ENCODE measurements at places on chromosomes 4 and X.

DNA sequence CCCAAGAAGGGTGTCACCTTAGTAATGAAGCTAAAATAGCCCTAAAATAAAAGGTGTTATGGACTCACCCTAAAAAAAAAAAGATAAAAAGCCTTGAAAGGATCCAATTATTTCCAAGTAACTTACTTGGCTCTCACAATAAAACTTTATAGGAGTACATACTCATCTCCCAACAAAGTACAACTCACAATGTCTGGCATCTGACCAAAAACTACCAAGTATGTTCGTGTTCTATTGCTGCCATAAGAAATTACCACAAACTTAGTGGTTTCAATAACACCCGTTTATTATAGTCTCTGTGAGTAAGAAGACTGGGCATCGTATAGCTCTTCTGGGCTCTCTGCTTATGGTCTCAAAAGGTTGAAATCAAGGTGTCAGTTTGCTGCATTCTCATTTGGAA, 51.0 kb downstream of the BEX1 start:
- DNase-seq, result no peak

DNA sequence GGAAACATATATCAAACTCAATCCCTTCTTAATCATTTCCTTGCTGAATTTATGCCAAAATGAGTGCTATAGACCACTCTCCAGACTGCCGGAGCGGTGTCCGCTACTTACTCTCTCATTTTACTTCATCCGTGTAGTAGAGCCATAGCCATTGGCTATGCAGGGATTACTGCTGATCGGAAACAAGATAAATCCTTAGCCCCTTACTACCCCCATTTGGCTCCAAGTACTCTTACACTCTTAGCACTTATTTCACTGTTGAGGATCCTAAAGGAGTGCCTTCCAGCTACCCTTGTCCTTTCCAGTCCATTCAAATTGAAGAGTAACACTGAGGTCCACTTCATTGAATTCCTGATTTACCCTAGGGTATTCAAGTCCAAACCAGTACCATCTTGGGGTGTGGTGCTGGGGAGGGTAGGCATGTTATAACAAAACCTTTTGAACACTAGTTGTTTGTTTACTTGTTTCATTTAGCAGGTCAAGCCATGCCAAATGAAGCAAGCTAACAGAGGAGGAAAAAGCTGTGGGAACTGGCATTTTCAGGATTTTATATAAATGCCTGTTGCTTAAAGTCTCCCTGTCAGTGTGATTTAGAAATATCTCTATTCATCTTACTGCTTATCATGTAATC, 715.1 kb downstream of the FSTL5 start:
- DNase-seq, result no peak

DNA sequence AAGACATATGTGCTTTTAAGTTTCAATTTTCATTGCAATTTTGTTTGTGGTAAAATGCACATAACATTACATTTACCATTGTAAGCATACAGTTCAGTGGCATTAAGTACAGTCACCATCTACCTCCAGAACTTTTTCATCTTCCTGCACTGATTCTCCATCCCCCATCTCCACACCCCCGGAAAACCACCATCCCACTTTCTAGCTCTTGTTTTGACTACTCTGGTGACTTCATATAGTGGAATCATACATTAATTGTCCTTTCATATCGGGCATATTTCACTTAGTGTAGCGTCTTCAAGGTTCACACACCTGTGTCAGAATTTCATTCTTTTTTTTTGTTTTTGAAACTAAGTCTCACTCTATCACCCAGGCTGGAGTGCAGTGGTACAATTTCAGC, 143.5 kb downstream of the GPR143 start:
- peak; percentile 2 for DNase-seq

GRCh38 chrX:96502507-96502906, 182.1 kb upstream of the DIAPH2 start:
- DNase-seq, result no peak

DNA sequence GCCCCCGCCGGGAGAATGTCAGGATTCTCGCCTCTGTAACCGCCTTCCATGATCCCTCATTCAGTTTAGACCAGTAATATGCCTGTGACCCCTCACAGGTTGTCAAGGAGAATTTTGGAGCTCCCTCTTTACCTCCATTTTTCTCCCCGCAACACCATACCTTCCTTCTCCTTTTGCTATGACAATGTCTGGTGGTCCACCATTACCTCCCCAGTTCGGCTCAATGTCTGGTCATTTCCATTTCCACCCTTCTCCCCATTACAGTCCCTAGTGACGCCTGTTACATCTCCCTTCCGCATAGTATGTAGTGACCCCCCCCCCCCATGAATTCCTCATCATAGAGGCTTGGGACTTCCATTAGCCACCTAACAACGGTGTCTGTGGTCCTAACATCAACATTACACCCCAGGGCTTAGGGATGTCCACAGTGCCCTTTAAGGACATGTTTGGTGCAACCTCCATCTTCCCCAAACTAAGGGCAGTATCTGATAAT, 700 bp downstream of the ARAF start:
- no peak for DNase-seq

GRCh38 chr4:23818097-23818885, 71.6 kb downstream of the PPARGC1A start:
- DNase-seq, result no peak

GRCh38 chrX:144681501-144681900, 565.8 kb upstream of the SPANXN1 start:
- no peak for DNase-seq

DNA sequence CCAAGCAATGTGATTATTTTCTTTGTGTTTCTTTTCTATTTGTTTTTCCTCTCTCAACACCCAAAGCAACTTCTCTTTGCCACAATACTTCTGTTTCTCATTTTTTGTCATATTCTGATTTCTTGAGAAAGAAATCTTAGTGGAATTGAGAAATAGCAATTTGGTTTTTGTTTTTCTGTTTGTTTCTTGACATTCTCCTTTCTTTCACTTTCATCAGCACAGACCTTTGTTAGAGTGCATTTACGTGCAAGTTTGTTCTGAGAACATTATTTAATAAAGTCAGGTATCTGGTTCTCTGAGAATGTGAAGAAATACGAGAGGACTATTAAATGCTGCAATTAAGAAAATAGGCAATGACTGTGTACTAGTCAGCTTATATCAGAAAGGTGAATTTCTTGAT, 608.1 kb upstream of the AADAT start:
- no peak for DNase-seq

DNA sequence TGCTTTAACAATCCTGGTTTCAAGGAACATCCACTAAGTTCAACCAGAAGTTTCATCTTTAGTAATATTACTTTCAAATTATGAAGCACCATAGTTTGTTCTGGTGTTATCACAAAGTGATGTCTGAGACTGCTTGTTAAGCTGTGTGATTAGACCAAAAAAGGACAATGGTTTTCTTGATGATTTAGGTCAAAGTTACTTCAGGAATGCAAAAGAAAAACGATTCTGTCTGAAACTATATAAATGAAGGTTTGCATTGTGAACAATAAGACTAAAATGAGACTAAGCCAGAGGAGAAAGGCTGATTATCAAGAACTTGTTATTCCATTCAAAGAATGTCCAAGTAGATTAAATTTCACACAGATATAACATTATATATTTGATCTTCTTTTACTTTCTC, 122.4 kb upstream of the ETNPPL start:
- no peak for DNase-seq

GRCh38 chrX:120477453-120477852, 8.4 kb upstream of the LAMP2 start:
- no peak for DNase-seq

DNA sequence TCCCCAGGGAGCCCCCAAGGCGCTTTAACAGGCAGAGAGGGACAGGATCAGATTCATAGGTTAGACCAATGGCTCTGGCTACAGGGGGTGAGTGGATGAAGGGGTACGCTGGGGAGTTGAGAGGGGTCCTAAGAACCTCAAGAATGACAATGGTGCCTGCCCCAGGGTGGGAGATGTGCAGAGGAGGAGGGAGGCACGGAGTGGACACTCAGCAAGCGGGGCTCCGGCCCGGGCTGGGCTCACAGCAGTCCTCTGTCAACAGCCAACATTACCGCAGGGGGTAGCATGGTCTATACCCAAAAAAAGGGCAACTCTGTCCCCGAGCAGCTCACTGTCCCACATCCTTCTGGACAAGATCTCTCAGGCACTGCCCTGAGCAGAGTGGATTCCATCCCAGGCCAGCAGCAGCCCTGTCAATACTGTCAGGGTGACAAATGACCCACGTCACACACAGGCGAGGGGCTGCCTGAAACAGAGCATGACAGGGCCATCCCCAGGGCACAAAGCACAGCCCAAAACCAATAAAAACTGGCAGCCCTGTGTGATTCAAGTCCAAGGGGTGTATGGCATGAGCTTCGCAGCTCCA, 47.7 kb upstream of the PPP2R2C start:
- no peak for DNase-seq

- no peak for DNase-seq
These were observed 11.6 kb downstream of the SASH3 start for GRCh38 chrX:129791336-129791735.

GRCh38 chr4:173056710-173057109, 111.9 kb upstream of the GALNT7 start:
- no peak for DNase-seq

DNA sequence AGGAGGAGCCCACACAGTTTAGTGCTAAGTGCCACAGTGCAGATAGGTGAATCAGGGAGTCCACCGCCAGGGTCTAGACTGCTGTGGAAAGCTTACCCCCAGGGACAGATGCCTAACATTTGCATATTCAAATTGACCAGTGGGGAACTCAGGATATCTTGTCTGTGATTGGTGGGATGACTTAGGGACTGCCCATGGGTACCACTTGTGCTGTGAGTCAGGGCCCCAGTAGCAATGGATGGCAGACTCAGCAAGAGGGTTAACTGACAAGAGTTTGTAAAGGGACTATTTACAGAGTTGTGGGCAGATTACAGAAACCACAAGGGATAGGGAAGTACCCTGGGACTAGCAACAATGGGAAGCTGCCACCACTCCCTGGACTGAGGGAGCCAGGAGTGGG, 282.1 kb downstream of the BCOR start:
- no peak for DNase-seq

DNA sequence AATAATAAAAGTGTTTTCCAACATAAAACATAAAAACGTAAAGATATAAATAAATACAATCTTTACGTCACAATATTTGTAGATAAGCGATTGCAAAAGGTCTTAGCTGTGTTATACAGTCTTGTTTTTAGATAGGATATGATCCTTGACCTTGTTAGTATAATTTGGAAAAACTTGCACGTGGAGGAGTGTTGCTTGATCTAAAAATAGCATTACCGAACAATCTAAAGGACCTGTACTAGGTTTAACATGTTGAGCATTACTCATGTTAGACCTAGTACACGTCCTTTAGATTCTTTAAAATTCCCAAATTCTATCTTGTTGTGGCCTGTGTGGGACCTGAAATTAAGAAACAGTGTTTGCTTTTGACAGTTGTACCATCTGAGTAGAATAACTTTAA, 1.6 kb downstream of the METAP1 start:
- DNase-seq, result no peak

DNA sequence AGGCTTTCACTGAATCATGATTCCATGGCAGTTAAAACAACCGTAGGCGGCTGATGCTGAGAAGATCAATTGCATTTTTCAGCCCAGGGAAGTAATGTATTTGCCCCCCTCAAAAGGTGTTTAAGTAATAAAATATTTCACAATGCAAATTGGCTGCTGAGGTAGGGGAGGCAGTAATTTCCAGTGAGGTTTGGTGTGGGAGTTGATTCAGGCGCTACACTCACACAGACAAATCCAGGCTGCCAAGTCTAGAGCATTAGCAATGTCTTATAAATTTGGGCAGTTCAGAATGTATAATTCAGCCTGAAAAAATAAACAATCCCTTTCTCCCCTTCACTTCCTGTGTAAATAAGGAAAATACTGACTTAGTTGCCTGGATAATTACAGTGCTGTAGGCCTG, 461.7 kb downstream of the IDS start:
- DNase-seq, result no peak

GRCh38 chrX:10083809-10084208, 73.0 kb upstream of the CLCN4 start:
- DNase-seq, result no peak

- no peak for DNase-seq
These were observed 292.2 kb downstream of the NLGN4X start for GRCh38 chrX:5936438-5936837.

- DNase-seq, result no peak
These were observed 39.0 kb downstream of the GUCY1A1 start for GRCh38 chr4:155705664-155706063.

DNA sequence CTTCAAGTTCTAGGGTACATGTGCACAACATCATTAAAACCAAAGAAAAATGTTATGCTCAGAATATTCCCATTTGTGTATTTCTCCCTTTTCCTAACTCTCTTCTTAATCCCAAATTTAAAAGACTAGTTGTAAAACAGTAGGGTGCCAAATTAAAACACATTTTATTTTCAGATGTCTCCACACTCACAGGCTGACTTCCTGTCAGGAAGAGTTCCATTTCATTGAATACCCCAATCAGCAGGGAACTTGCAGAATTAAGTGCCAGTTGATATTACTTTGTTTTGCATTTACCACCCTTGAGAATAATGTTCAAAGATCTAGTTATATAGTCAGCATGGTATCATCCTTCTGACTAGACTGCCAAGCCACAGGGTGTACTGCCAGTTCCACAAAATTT, 207.9 kb downstream of the MAB21L2 start:
- no peak for DNase-seq

- DNase-seq, result no peak
These were observed 87.6 kb downstream of the GBA3 start for GRCh38 chr4:22780317-22780716.

- no peak for DNase-seq
These were observed 10.4 kb downstream of the L1CAM start for GRCh38 chrX:153875391-153876111.

GRCh38 chr4:174429701-174430410, 92.4 kb downstream of the HPGD start:
- no peak for DNase-seq

GRCh38 chr4:29278585-29278984, 1441.6 kb upstream of the PCDH7 start:
- DNase-seq, result no peak

GRCh38 chr4:139501527-139501926, 47.6 kb downstream of the RAB33B start:
- DNase-seq, result no peak

- no peak for DNase-seq
These were observed 21.8 kb downstream of the STARD8 start for GRCh38 chrX:68669094-68669860.

GRCh38 chr4:6955261-6955911, 45.8 kb downstream of the TBC1D14 start:
- DNase-seq, result no peak

DNA sequence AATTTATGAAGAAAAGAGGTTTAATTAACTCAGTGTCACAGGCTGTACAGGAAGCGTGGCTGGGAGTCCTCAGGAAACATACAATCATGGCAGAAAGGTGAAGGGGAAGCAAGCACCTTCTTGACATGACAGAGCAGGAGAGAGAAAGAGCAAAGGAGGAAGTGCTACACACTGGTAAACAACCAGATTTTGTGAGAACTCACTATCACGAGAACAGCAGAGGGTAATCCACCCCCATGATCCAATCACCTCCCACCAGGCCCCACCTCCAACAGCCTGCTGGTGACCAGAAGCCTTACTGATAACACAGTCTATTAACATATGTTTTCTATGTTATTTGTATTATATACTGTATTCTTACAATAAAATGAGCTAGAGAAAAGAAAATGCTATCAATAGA, 254.8 kb downstream of the PCDH10 start:
- DNase-seq, result no peak

- DNase-seq, result no peak
These were observed 379.5 kb upstream of the MAD2L1 start for GRCh38 chr4:120446051-120446567.
